GM19239 (cell line): ENCODE measurements at places on chromosomes 1 and 21.

DNA sequence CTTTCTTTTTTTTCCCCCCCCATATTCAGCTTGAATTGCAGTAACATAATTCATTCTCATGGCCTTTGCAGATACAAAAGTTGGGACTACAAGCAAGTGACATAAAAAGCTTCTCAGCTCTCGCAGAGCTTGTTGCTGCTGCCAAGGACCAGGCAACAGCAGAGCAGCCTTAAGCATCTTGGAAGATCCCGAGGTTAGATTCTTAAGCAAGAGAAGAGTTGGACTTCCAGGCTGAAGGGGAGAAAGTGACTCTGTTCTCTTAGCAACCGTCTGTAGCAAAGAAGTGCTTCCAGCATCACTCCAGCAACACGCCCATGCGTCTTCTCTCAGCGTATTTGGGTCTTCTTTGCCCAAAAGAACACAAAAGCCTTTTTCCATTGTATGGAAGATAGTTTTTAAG lies 20.7 kb downstream of the AGT start:
- no peak for DNase-seq

- no peak for DNase-seq
Observed at GRCh38 chr1:16644193-16644481, 22.6 kb downstream of the RNU1-3 start.

GRCh38 chr21:46424039-46424591 lies 34.6 kb upstream of the DIP2A start:
- DNase-seq: no peak

GRCh38 chr1:194476872-194477271 lies 1290.5 kb upstream of the B3GALT2 start:
- DNase-seq: no peak

DNA sequence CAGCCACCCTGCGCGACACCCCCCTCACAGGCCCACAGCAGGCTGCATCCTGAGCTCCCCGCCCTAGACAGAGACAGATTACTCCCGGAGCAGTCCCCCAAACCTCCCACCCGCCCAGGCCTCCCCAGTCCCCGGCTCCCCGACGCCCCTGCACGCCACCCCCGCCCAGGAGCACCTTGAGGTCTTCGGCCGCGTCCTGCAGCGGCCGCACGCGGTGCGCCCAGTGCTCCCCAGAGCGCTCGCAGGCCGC lies 731 bp downstream of the TRIM11 start:
- DNase-seq: no peak
